NCI-H774 (cell line): ENCODE measurements at places on chromosomes 1 and 21.
A peak's percentile ranks its signal among the peaks of the same experiment; 100 is the strongest.

DNA sequence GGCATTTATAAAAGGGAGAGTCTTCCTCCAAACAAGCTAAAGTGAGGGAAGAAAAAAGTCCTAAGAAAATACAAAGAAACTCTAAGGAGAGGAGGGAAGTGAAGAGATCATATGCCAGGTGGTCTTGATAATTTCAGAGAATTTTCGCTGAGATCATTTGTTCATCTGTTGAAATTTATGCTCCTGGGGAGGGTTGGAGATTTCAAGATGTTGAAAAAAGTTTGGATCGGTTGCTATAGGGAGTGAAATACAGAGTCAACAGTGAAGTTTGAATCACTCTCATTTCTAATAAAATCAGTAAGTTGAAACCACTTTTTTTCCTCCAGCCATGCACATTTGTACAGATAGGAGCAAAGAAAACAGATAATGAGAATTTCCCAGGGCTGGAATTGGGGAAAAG lies 299.1 kb upstream of the ADAMTS5 start:
- no peak for DNase-seq

- DNase-seq, result no peak
These were observed 38.0 kb upstream of the KCTD3 start for GRCh38 chr1:215529111-215529510.

DNA sequence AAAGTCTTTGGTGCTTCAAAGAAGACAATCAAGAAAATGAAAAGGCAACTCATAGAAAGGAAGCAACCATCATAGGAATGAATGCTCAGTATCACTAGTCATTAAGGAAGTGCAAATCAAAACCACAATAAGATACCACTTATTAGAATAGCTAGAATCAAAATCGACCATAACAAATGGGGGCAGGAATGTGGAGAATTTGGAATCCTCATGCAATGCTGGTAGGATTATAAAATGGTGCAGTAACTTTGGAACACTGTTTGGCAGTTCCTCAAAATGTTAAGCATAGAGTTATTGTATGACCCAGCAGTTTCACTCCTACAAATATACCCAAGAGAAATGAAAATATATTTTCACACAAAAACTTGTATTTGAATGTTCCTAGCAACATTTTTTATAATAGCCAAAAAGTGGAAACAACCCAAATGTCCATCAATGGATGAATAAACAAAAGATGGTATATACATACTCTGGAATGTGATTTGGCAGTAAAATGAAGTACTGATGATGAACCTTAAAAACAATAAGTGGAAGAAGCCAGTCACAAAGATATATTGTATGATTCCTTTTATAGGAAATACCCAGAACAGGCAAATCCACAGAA lies 105.6 kb downstream of the MIS18A start:
- no peak for DNase-seq

DNA sequence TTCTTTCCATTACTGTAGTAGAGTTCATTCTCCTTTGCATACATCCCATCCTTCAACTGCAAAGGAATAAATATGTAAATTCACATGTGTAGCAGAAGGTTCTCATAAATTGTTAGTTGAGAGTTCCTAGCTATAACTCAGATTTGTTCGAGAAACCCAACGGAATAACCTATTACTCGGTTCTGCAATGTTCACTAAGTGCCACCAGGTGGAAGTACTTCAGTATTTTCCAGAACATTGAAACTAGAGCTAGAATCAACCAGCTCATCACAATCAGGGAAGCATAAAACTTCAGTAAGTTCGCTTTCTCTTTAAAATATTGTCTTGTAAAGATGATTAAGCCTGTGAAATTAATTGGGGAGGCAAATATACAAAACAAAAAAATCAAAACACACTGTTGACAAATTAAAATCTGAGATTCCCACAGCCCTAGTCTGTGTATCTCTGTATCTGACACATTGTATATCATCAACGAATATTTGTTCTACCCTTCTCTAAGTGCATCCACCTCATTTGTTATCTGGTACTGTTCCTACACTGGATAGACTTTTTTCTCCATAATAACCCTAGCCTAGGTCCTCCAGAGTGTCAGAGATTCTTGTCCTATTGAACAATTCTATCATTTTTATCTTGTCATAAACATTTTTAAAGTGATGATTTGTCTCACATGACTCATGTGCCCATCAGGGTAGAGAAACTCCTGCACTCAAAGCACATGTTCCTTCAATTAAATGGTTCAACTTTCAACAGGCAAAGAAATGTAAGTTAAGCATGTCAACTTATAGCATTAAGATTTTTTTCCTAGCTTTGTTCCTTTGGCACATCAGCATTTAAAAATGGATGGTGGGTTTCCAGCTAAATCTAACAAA lies 31.9 kb downstream of the MROH9 start:
- DNase-seq, result peak; percentile 6

DNA sequence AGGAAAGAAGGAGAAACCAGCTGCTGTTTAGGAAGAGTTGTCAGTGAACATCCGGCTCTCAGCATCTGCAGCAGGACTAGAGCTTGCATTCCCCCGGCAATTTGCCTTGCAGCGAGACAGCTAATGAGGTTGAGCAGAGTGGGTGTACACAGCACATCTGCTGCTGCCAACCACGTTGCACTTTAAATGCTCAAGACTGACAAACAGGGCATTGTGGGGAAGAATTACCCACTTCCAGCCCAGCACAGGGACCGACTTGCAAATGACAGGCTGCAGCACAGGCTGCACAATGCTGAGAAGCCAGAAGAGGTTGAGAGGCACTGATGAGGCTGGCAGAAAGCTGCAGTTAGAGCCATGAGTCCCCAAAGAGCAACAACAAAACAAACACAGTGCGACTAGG lies 47.5 kb upstream of the PLA2G2C start:
- no peak for DNase-seq

GRCh38 chr1:95558791-95559190 lies 324.8 kb downstream of the RWDD3 start:
- DNase-seq, result no peak

- no peak for DNase-seq
These were observed at the start of gene MROH9 for GRCh38 chr1:170935231-170935630. Gene MROH9, plus strand, starts transcription at chr1:170935534. Its CDS starts 10,023 bp downstream, at chr1:170945557.

DNA sequence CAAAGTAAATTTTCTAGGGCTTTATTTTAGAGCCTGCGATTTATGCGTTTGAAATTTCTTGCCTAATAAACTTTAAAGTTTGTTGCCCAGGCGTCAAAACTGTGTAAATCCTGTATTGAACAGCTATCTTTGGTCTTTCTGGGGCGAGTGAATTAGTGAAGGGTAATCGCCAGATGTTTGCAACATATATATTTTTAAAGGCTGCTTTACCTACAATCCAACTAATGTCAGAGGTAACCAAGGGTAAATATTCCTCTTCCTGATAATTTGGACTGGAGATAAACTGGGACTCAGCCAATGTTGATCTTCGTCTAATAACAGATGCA lies 885 bp upstream of the PROX1 start:
- DNase-seq, result no peak

DNA sequence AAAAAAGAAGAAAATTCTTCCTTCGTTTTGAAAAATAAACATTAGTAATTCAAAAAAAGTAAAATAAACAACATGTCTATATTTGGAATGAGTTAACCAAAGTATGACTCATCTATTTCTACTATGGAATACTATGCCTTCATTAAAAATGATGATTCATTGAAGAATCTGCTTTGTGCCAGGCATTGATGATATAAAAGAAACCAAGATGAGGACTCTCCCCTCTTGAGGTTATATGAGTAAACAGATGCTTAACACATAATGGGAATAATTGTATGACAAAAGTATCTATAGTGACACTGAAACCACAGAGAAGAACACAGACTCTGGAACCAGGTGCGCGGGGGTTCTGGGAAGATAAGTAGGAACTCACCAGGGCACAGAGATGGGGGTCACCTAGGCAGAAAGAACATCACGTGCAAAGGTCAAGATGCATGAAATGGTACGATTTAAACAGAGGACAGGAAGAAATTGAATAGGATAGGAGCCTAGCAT lies 18.8 kb downstream of the ELF3 start:
- peak; percentile 56 for DNase-seq

DNA sequence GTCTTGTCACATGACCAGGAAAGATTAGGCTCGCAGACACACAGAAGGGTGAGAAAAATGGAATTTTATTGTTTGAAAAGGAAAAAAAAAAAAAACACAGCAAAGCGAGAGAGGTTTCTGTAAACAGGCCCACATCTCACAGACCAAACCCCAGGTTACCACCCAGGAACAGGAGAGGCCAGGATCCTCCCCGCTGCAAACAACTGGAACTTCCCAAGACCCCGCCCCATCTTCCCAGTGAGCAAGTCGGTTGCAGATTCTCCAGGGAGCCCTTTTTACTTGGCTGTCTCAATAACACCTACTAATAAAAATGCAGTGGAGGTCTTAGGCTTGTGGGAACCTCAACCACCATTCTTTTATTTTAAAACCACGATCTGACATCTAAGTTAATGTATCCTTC lies 84.7 kb upstream of the ETS2 start:
- no peak for DNase-seq
